ENCODE measurements at places on chromosomes 4 and X.

- DNase-seq = no peak
Measured at GRCh38 chr4:8409264-8410065, 31.1 kb downstream of the ACOX3 start.

GRCh38 chrX:45068569-45068968 lies 132.1 kb downstream of the DIPK2B start:
- no peak for DNase-seq

DNA sequence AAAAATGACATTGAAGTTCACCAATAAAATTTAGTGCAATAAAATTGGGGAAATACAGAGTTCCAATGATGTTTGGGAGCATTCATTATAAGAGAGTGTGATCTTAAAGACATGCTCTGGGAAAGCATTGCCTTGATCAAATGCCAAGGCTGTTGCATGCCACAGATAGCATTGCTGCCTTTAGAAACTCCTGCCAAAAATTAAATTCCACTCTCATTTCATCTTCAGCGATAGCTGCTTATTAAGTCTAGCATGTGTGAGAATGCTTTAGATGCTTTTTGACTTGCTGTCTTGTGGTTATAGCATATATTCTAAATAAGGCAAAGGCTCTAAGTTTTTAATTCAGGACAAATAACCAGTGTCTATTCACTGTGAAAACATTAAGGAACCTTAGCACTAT lies 49.3 kb downstream of the NPNT start:
- DNase-seq = no peak

- DNase-seq = peak; percentile 68
Measured at GRCh38 chr4:153221783-153222706, 17.8 kb downstream of the TRIM2 start.

GRCh38 chrX:15299941-15300851 lies 15.2 kb downstream of the ASB11 start:
- no peak for DNase-seq

DNA sequence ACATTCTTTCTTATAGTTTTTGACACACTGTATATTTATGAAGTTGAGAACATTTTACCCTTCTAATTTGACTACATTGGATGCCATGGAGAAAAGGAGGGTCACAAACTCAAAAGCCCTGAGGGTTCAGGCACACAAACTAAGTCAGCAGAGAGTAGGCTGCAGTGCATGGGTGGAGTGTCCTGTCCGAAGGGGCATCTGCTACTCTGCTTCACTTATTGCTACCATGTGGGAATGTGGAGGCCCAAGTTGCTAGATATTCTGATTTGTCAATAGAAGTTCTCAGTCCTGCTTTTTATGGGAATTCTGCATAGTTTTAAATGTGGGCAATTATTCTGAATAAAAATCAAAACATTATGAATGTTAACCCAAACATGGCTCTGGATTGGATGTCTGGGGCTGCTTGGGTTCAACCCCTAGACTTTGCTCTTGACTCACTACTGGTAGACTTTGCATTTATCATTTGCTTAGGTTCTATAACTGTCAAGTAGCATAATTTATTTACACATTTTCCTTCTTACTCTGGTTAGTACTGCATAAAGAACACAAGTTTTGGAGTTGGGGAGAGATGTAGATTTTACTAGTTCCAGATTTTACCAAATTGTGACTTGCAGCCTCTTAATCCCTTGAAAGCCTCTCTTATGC lies 255.1 kb downstream of the SPRY1 start:
- no peak for DNase-seq

DNA sequence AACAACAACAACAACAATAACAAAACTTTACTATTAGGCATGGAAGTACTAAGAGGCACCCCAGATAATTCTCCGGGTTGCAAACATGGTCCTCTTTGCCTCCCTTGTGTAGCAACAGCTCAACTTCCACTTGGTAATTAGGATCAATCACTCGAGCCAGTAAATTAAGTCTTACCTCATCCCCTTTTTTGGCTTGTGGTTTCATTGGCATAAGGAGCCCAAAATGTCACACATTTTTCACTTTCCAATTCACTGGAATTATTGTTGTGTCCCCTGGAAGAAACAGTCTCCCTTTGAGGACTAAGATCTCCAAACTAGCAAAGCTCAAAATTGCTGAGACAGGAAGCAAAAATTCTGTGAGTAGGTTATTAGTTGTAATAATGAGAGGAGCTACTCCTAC lies 49.2 kb upstream of the HSD17B10 start:
- DNase-seq = no peak

DNA sequence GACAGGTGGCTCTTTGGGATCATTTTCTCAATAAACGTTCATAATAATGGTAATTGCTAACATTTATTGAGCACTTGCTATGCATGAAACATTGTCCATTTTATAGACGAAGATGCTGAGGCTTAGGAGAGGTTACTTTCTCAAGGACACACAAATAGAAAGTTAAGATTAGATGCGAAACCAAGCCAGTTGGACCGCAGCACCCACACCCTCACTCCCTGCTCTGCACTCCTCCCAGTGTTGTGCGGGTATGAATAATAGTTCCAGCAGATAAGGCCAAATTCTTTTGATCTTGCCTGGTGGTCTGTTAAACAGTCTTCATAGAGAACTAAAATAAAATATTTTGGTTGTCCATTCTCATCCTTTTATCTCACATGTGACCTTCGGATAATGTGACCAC lies 85.0 kb upstream of the BEND4 start:
- no peak for DNase-seq

DNA sequence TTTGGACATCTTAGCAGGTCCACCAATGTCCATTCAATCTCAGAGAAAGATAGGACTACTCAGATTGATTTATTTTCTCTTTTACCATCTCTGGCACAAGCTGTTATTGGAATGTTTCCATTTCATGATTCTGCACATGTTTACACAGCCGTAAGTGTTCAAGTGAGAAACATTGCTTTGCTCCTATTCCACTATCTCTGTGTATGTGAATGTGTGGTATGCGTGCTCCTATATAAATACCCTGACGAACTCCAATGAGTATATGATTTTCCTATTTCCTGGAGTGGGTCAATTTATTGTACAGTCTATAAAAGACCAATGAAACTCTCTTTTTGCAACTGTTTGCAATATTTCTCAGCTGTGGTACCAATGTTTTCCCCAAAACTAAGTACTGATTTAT lies 221.0 kb upstream of the GALNT7 start:
- DNase-seq = no peak

DNA sequence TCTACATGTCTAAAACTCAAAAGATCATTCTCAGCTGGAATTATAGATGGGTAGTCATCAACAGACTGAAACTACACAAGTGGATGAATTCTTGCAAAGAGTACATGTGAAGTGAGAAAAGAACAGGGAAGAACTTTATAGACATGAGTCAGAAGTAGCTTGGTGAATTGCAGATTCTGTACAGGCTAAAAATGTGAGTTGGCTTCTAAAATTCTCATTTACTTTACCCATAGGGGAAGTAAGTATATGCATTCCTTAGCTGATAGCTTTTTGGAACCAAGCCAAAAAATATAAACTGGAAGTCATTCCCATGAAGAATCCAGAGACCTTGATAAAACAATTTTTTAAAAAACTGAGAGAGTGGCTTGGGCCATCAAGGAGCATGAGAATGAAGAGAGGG lies 584.2 kb upstream of the FTHL17 start:
- DNase-seq = no peak

DNA sequence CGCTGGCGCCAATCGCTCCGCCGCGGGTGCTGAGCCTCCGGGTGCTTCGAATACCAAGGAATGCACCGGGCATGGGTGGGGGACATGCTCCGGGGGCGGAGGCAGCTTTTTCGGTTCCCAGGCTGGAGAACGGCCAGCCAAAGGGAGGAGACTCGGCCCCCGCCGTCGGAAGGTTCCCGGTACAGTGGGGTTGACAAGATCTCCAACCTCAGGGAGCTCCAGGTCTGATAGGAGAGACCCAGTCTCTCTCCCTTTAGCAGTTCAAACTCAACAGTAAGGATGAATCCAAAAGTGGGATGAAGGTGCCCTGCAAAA lies 29.1 kb upstream of the BCORL1 start:
- no peak for DNase-seq

DNA sequence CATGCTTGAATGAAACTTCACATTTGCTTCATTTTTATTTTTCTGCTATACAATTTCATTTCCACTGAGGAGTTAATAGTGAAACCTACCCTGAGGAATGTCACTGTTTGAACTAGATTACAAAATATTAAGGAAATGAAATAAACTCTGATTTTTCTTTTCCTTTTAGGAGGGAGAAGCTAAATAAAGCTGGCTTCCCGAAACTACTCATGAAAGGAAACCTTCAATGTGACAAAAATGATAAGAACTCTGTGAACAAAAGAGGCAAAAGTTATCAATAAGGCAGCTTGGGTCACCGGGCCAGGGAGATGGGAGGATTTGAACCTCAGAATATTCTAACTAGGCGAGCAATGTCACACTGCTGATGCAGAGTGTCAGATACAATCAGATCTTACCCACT lies 185.2 kb downstream of the APBB2 start:
- DNase-seq = no peak

DNA sequence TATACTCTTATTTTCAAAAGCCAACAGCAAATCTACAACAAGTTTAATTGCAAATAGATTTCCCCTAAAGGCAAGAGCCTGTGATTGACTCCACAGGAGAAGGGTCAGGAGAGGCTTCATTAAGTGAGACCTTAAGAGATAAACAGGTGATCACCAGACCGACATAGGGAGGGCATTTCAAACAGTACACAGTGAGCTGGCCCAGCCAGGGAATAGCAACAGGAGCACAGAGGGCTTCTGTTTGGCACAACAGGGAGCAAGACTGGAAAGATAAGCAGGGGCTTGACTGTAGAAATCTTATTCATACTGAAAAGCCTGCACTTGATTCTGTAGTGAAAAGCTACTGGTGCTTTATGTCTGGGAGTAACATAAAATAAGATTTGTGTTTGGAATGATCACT lies 3.9 kb downstream of the RUFY3 start:
- no peak for DNase-seq

DNA sequence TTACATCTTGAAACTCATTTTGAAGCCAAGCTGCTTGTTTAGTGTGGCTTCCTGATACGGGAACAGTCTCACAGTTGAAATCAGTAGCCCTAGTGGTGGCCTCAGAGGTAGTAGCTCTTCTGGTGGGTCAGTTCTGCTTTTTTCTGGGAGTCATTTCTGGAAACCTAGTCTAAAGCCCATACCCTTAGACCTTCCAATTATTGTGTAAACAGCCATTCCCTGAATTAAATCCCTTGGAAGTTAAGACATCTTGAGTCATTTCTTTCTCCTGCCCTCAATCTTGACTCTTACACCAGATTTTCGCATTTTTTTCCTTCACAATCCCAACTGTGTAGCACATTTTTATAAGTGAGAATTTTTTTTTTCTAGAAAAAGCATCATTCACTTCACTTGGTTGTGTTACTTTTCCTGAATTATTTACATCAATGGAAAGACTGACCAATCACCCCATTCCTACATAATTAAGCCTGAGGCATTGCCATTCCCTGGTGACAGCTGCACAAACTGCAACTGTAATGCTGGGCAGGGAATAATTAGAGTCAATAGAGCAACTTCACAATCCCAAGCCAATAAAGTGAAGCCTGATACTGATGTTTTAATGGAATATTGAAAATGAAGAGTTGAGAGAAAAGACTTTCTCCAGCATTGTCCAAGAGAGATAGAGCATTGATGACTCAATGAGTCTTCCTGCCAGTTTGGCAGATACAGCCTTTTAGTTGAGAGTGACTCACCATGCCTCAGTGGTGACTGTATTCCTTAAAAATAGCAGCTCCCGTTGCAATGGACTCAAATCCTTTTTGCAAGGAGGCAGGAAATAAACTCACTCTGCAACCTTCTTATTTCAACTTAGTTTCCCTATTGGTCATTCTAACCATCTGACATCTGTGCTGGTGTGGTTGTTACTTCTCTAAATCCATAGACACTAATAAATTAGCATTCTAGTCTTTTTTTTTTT lies 13.0 kb upstream of the SEPSECS start:
- DNase-seq = peak; percentile 66

DNA sequence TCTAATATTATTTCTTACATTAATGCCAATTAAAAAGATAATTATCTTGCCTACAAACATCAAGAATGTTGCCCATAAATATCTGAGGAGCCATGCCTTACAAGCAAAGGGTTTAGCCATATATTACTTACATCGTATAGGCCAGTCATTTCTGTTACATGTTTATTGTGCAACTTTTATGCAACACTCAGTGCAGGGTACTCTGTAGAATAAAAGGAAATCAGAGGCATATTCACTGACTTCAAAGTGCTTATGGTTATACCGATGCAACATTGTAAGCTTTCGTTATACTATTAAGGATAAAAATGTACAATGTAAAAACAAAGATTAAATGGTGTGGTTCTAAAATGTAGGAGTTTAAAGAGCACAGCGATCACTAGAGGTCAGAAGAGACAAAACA lies 315.9 kb downstream of the PCDH10 start:
- no peak for DNase-seq

- DNase-seq = no peak
Measured at GRCh38 chrX:8548446-8548845, 83.8 kb downstream of the VCX3B start.

DNA sequence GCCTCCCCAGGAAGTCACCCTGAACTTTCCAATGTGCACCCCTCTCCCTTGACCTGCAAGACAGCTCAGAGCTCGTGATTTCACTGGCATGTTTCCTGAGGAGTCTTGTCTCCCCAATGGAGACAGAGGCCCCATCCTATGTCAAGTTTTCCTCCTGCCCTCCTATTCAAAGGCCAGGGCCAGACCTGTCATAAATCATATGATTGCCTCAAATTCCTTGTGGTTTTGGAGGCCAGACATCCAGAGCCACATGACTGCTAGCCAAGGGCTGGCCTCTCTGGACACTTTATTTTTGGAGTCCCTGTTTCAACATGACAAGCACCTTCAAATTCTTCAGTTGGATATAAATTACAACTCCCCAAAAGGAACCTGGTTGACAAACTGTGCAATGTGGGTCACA lies 76.0 kb upstream of the TFDP3 start:
- no peak for DNase-seq

GRCh38 chr4:183098019-183098722 lies 886 bp upstream of the WWC2 start:
- DNase-seq = peak; percentile 75

DNA sequence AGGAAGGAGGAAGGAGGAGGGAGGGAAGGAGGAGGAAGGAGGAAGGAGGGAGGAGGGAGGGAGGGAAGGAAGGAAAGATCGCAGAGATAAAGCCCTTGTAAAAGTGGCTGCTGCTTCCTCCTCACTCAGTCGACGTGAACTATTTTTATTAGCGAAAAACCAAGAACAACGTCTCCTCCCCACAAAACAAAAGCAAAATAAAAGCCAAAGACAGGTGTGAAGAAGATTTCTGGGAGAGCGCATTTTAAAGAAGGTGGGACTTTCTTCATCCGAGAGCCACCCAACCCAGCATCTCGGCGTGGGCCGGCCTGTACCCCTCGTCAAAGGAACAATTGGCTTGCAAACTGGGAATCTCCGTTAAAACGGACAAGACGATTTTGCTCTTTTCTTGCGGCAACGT lies 40.7 kb upstream of the ASMTL start:
- DNase-seq = no peak

- no peak for DNase-seq
Measured at GRCh38 chr4:13162886-13163285, 321.3 kb downstream of the RAB28 start.

Measured in ovary (tissue), 10 donors.